ENCODE measurements at places on chromosomes 2 and 18.

- DNase-seq = no peak
Measured at GRCh38 chr2:120108049-120108448, 95.2 kb downstream of the EPB41L5 start.

DNA sequence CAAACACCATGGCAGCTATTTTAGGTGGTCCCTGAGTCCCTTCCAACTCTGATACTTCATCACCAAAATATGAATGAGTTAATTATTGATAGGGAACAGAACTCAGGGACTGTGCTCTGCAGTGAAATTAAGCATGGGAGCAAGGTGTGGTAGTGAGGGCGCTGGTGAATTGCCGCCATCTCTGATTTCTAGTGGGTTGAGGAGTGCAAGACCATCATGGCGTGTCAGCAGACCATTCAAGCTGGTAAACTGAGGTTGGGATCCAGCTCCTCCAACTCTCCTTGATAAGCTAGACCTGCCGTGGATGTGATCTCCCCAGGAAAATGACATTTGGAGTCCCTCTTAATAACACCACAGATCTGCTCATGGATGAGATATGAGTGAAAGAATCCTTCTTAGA, 70.4 kb downstream of the LYPD1 start:
- DNase-seq = no peak

- no peak for DNase-seq
Measured at GRCh38 chr2:40244251-40244650, 207.6 kb downstream of the SLC8A1 start.

GRCh38 chr2:53768242-53768542, 588 bp downstream of the CHAC2 start:
- no peak for DNase-seq

DNA sequence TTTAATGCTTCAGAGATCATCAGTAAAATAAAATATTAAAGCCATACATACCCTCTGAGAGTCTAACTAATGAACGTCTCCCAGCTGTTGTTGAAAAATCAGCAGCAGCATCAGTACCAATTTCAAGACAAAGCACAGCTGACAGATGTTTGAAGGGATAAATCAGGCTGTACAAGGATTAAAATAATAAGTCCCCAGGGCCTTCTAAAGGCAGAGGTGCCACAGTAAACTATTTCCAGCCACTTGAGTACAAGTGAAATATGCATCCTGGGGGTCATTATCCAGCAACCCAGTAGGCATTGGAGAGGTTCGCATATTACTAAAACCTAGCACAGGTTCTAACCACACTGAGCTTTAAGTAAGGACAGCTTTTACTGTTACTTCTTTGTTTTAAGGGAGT, 76.9 kb downstream of the NXPH2 start:
- DNase-seq = no peak

- no peak for DNase-seq
Measured at GRCh38 chr2:175476948-175477347, 295.4 kb upstream of the ATP5MC3 start.

DNA sequence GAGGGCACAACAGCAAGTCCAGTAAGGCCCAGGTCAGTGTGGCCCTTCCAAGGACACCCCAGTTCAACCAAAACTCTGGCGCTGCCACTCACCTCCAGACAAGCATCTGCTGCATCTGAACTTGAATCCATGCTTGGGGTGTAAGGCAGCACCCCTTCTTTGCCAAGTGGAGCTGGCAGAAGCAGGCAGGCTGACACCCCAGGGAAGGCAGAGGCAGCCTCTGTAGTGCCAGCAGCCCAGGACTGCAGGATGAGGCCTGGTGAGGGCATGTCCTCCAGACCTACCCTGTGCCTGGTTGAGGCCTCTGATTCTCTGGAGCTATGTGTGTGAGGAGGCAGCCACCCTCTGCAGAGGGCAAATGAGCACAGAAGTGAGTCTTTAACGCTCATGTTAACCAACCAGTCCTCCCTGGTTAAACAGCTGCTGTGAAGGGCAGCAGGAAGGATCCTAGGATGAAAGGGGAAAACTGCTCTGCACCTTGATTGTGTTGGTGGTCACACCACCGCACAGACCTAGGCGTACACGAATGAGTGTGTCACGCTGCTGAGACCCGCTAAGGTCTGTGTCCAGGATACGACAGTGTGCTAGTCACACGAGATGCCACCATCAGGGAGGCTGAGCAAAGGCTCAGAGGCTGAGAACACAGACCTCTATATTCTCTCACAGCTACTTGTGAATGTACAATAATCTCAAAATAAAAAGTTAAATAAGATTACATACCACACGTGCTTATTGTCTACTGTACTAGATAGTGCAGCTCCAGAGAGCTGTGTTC, 2.2 kb downstream of the PARD6G start:
- DNase-seq = no peak

DNA sequence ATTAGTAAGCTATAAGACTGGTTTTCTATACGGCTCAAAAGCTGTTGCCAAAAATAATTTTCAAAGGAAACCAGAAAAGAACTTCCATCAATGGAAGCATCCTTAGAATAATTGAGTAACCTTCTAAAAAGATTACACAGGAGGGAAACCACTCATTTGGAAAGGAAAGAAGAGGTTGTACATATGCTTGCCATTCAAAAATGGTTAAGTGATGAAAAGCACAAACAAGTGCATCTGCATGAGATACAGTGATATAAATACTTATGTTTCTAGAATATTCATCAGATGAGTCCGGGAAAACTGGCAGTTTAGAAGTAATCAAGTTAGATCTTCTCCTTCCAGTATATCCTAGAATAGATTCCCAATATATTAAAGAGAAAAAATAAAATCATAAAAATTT, 20.1 kb upstream of the SMAD2 start:
- no peak for DNase-seq

DNA sequence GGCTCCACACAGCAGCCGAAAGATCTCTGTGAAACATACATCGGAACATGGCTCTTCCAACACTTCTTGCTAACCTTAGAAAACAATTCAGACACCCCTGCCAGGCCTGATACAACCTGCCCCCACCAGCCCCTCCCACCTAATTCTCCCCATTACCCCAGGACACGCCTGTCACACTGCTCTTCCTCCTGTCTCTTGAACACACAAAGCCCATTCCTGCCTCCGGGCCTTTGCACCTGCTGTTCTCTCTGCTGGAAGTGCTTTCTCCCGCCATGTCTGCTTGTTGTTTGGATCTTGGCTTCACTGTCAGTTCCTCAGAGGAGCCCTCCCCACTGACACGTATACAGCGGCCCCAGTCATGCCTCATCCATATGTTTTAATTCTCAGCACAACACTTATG, 24.1 kb downstream of the CELF4 start:
- DNase-seq = no peak

- no peak for DNase-seq
Measured at GRCh38 chr2:108263401-108263800, 23.6 kb downstream of the SULT1C3 start.

DNA sequence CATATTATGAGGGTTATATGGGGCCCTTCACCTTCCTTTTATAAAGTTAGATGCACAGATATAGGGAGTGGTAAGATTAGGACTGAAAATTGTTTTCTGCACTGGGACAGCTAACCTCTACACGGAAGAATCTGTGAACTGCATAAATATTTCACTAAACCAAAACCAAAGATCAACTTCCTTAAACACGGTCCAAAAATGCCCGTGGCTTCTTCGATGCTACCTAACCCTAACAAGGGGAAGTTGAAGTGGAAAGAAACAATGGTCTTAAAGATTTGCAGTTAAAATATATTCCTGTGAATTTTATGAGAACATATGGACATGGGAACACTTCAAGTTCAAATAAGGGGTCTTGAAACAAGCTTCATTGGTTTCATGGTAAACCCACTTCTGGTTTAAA, 33.3 kb upstream of the PAX3 start:
- DNase-seq = no peak

DNA sequence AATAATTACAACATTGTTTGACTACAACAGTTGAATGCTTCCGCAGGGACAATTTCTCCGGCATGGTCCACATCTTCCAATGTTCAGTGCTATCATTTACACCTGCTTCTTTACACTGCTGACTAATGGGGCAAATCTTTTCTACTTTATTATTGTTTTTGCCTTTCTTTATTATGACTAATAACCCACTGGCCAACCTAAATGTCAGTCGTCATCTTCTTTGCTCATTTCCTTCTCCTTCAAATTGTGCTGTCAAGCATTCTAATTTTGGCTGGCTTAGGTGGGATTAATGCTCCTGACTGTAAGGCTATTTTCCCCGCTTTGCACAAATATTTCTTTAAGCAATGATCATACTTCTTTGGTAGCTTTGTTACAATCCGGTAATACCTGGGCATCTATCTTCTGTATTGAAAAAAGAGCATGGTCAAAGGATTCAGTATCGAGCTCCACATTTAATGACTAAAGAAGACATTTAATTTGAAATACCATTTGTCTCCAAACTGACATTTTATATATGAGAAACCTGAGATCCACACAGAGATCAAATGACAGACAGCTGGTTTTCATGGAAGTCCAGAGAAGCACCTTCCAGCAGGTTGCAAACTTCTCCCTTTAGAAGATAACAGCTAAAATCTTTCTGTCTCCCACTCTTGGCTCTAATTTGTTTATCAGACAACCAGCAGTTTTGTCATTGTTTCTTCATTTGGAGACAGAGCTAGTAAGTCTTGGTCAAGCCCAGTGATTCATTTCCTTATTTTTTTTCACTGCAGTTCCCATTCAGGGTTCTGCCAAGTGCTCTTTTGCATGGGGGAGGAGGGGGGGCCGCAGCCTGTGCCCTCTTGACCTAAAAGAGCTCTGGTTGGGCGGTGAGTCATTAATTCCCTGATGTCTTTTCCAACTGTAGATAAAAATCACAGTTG, 132.9 kb downstream of the SOCS6 start:
- DNase-seq = no peak

- no peak for DNase-seq
Measured at GRCh38 chr2:134206573-134206972, 47.3 kb upstream of the MGAT5 start.

DNA sequence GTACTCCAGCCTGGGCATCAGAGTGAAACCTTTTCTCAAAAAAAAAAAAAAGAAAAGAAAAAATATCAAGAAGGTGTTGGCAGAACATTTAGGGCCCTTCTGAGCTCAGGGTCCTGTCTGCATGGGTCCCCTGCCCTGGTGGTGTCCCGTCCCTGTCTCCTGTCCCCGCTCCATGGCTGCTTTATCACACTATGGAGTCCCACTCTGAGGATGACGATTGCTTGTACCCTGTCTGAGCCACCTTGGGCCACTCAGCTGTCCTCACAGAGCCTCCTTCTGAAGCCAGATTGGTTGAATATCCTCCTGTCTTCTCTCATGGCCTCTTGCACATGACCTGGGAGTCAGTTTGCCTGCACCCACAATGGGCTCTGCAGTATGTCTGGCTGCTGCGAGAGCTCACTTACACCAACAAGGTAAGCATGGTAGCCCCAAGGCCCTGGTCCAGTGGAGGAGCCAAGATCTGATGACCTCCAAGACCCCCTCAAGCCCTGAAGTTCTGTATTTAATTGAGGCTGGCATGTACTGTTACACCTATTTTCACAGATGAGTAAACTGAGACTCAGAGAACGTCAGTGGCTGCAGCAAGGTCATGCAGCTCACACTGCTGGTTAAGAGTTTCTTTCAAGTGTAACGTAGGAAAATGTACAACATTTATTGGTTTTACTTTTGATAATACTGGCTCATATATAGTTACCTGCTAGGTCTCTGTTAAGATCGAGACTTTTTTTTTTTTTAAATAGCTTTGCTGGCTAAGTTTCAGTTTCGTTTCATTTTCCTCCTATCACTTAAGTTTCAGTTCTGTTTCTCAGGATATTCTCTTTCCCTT, 16.9 kb upstream of the ZCCHC2 start:
- DNase-seq = no peak

GRCh38 chr2:214575465-214575864, 164.6 kb downstream of the VWC2L start:
- DNase-seq = no peak

DNA sequence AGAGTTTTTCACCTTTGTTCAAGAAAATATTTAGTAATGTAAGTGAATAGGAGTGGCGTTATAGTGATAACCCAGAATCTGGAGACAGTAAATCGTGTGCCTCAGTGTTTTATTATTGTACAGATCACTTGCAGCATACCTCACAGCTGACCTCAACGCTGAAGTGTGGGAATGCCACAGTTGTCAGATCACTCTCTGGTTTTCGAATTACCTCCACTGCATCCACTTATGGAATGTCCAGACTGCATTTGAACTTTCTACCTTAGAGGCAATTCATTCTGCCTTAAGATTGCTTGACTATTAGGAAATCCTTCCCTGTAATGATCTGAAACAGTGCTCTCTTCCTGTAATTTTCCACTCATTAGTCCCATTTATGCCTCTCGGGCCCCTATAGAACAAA, 164.5 kb upstream of the ALPP start:
- no peak for DNase-seq

DNA sequence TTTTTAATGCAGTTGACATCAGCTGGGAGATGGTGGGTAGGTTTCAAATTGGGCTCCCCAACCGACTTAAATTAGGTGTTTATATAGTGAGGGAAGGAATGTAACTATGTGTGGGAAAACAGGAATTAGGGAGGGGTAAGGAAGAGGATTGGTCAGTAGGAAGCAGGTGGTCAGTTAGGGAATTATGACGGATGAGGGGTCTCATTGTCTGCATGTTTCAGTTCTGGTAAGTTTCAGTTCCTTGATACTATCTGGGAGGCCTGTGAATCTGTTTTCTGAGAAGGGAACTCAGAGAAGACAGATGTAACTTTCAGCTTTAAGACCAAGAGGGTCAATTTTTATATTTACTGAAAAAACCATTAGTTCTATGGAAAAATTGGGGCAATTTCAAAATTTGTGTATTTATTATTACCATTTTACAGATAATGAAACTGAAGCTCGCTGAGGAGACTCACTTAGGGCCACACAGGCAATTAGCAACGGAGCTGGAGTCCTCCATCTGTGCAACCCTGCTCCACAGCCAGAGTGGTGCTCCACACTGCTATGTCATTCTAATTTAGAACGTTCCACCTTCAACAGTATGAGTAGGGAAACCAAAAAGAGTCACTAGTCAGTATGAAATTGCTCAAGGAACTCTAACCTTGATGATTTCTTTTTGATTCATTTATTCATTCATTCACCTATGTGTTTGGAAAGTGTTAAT, 36.0 kb upstream of the CCDC195 start:
- DNase-seq = no peak

DNA sequence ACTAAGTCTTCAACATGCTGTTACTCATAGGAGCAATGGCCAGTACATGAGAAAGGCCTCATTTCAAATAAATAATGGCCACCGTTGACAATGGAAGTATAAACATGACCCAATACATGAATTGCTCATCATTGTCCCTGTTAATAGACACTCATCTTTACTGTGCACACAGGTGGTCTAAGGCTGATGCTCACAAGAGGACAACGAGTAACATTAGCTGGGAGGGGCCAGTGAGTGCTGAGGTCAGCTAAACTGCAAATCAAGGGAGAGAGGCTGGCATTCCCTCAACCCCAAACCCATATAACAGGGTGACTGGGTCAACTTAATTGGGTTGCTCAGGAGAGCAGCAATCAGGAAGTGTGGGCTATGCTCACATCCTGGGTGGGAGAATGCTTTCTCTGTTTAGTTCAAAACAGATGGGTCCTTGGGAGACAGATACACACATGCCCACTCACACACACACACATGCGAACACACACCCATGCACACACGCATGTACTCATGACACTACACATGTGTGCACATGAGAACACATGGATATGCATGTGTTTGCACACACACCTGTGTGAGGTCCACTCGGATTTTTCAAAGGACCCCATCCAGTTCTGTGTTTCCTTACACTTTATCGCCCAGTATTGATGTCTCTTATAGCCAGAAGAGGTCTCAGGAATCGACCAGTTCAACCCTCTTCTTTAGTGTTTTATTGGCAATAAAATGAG, 172.0 kb downstream of the INHBB start:
- no peak for DNase-seq

- DNase-seq = no peak
Measured at GRCh38 chr18:3596637-3597384, 146.8 kb downstream of the TGIF1 start.

Measured in NCI-H1436 treated with DMSO at 0.1 percent for 48 hours (cell line).